Epithelial cell of esophagus (primary cell): ENCODE measurements at places on chromosomes 3 and 15.

GRCh38 chr3:169348929-169349621, 314.4 kb downstream of the MECOM start:
- peak; percentile 93 for DNase-seq

GRCh38 chr3:120640231-120640630, 41.8 kb downstream of the HGD start:
- DNase-seq: no peak

- DNase-seq: no peak
These were observed 26.5 kb downstream of the CCDC33 start for GRCh38 chr15:74262625-74263024.

DNA sequence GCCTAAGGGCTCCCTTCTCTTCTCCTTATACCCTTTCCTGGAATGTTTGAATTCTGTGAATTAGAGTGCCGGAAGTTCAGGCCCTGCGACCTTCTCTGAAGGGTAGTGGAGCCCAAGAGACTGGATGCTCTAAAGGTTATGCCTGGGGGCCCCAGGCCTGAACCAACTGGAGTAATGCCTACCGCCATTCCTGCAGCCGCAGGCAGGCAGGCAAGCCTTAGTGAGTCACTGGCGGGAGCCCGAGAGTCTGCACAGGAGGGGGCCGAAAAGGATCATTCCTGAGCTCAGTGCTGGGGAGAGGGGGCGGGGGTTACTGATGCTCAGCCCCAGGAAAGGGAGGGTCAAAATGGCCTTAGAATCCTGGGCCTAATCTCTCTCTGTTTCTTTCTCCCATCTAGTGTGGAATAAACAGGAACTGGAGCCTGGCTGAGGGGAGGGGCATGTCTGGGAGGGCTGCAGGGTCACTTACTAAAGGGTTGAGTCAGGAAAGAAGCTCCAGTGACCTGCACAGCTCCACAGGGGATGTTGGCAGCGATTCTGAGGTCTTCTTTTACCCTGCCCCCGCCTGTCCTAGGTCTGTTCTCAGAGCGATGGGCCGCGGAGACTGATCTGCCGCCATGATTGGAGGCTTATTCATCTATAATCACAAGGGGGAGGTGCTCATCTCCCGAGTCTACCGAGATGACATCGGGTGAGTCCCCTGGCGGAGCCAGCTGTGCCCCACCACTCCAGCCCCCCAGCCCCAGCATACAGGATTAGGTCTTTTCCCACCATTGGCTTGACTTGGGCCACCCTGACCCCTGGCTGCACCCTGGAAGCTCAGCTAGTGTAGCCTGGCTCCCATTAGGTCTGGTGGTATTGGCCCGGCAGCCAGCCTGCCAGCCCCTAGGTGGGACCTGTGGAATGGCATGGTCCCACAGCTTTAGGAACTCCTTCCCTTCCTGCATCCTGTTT, 2.0 kb downstream of the AP2M1 start:
- peak; percentile 85 for DNase-seq

DNA sequence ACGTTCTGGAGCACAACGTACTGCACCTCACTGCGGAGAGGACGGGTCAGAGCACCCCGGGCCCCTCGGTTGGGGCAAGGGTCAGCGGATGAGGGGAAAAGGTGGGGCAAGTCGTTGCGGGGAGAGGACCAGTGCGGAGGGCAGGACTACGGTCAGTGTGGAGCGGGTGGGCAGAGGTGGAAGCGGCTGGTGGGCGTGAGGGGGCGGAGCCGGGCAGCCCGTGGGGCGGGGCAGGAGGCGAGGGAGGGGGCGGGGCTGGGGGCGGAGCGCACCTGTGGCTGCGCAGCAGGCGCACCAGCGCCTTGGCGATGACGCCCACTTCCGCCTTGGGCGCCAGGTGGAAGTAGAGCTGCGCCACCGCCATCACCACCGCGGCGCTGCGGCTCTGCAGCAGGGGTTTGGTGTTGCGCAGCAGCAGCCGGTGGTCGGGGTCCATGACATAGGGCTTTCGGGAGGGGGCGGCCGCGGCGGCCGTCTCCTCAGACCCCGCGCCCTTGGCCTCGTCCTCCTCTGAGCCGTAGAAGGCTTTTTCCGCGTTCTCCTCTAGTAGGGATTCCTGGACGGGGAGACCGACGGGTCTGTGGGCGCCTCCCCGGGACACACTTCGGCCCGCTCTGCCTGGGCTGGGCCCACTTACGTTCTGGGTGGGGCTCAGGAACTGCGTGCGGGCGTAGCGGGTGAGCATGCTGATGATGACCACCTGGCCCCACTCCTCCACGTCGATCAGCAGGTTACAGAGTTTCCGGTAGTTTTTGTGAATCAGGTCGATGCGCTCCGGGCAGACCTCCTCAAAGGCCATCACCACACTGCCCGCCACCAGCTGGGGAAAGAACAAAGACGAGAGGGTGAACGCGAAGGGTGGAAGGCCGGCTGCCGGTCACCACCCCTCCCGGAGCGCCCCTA, 29.2 kb downstream of the AP3B2 start:
- peak; percentile 84 for DNase-seq

GRCh38 chr15:38320181-38320580, 67.5 kb downstream of the SPRED1 start:
- DNase-seq: no peak

DNA sequence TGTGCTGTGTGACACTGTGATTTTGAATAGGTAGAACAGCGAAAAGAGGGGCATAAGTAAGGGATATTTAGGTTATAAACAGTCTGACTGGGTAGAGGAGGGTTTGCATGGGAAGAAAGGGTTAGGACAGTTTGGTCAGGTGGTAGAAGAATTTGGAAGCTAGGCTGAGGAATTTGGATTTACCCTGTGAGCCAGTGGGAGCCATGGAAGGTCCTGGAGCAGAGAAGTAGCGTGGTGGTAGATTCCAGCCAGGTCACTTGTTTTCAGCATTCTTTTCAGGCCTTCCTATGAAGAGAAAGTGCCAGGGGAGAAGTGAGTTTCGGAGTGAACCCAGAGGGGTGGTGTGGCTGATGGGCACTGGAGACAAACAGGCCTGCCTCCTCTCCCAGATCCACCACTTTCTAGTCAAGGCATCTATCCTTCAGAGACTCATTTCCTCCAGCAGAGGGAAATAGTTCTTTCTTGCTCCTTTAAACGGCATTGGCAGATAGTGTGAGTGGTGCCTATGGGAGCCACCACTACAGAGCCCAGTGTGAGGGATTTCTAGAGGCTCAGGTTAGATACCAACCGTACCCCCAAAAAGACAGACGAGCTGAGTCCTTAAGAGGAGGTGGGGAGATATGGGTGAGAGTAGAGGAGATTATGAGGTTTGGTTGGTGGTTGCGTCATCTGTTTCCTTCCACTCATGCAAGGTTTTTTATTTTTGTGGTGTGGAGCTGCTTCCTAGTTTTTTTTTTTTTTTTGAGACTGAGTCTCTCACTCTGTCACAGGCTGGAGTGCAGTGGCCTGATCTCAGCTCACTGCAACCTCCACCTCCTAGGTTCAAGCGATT, 21.2 kb downstream of the PXK start:
- no peak for DNase-seq

DNA sequence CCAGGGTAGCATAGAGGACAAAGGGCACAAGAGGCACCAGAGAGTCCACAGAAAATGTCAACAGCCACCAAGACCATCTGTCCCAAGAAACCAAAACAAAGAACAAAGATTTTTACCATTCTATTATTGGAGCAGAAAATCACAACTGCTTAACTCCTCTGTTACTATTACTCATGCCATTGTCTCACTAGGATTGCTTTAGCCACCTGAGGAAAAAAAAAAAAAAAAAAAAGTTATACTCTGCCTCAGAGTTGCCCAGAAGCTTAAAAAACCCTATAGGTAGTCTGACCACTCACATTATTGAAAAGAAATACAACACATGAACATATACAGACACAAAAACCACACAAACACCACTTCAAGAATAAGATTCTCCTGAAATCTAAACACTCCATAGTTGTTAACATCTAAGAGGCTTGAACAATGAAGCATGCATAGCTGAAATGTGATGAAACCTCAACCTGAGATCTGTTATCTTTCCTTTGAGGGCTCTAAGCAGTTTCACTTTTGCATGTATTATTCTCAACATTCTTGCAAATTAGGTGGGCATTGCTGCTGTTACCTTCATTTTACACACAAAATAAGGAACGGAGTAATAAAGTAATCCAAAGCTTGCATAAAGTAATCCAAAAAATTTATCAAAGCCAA, 85.4 kb downstream of the IGSF11 start:
- DNase-seq: no peak
